ENCODE measurements at places on chromosomes 5 and 9.

- no peak for DNase-seq
Observed at GRCh38 chr9:135468854-135469521, 10.6 kb upstream of the PPP1R26 start.

GRCh38 chr9:34957492-34958410 lies at the start of gene PHF24:
TSS of gene PHF24 (plus strand) at chr9:34958285. CDS start at chr9:34971299, 13,014 bp downstream.
- no peak for DNase-seq

DNA sequence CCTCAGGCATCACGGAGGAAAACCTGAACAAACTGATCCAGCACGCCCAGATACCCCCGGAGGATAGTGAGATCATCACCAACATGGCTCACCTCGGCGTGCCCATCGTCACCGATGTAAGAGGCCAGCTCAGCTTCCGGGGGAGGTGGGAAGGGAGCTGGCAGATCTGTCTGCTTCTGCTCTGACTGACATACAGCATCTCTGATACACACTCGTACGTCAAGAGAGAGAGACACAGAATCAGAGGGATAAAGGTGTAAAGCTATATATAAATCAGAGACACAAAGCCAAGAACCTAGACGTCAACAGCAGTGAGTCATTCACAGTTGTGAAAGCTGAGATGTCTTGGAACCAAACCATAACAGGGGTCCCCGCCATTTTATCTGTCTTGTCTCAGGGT lies 30.1 kb upstream of the CFAP157 start:
- DNase-seq, result no peak

- DNase-seq, result no peak
Observed at GRCh38 chr5:147860641-147861025, 17.9 kb upstream of the SCGB3A2 start.

DNA sequence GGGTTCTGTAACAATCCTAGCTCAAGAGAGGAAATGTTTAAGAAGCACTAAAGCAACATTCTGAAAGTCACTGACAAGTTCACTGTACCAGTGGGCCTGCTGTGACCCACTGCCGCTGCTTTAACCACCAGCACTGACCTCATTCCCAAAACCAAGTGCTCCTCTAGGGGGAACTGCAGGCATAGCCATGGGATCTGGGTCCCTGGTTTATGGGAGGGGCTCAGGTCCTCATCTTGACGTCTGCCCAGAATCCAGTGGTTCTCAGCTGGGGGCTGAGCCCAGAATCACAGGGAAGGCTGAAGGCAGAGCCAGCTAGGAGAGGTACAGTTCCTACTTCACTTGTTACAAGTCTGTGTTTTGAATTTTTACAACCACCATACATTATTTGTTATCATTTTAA lies 36.1 kb upstream of the SLC2A8 start:
- no peak for DNase-seq
